ENCODE measurements at places on chromosomes 5 and 9. TPM values are rescaled to one million over a fixed set of nuclear protein-coding genes. Genes with fewer than 3 reads are reported as not detected.

DNA sequence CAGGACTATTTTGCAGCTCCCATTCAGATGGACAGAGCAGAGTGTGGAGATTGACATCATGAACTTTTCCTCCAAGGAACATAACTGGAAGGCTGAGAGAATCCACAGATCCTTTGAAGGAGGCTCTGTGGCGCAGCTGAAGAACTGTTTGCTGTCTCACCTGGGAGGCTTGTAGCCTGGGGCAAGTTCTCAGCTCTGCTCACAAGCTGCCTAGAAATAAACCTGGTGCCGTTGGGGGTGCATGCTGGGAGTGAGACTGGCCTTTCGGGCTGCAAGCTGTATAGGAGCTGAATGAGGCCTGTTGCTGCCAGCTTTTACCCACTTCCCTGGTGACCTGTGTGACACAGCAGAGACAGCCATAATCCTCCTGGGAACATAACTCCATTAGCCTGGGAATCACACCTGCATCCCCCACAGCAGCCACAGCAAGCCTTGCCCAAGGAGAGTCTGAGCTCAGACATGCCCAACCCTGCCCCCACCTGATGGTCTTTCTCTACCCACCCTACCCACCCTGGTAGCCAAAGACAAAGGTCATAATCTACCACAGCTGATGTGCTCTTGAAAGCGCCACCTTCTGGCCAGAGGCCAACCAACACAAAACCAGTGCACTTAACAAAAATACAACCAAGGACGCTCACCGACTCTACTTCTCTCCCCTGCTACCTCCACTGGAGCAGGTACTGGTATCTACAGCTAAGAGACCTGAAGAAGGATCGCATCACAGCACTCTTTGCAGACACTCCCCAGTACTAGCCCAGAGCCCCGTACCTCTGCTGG, 205.1 kb upstream of the MRPS30 start:
- DNase-seq = no peak

DNA sequence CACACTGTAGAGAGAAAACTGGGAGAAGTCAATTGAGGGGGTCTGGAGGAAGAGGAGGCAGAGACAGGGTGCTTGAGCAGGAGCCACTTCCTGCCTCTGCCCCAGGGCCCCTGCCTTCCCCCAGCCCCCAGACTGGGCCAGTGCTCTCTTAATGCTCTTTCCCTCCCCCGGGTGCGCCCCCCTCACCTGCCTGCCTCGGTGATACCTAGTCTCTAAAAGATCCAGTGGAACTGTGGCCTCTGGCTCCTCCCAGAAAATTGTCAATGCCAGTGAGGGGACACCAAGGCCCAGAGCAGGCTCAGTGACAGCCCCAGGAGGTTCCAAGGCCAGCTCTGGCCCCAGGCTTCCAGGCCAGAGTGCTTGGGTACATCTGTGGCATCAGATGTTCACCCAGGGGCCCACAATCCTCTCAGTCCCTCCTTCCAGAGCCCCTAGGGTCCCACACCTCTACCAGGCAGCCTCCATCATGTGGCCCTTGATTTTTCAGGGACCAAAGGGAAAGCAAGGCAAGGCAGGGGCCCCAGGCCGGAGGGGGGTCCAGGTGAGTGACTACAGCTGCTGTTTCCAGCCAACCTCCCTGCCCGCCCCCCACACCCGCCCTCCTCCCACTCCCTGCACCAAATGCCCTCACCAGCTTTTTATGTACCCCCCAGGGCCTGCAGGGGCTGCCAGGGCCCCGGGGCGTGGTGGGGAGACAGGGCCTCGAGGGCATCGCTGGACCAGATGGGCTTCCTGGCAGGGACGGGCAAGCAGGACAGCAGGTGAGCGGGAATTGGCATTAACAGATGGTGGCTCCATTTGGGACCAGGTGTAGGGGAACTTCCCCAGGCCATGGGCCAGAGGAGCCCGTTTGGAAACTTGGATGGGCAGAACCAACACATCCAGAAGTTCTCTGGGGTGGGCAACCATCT, 33.1 kb upstream of the ORM1 start:
- DNase-seq = peak; percentile 29

The PCDHB16 gene
- 0.49 TPM for total RNA-seq

The LRRC19 gene
- 45.1 TPM for total RNA-seq

Data from mucosa of descending colon (tissue), 3 donors.